ENCODE measurements at places on chromosomes 13 and 19.

- DNase-seq, result no peak
Observed at GRCh38 chr13:25584087-25584486, 212.3 kb downstream of the ATP8A2 start.

- DNase-seq, result no peak
Observed at GRCh38 chr19:58518256-58519086, 1.1 kb downstream of the ZBTB45 start.

DNA sequence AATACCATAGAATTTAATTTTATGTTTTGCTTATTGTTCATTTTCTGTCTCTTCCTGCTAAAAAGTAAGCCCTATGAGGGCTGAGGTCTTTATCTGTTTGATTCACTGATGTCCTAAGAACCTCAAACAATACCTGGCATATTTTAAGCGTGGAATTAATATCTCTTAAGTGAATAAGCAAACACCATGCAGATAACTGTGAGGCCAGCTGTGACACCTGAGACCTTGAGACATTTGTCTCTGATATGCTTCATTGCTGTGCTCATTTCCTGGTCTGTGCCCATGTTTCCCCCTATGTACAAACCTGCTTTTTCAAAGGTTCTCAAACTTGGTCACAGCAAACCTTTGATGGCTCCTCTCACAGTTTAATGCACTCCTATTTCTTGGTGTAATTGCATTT is 254.6 kb downstream of the COG6 start:
- DNase-seq, result no peak

- DNase-seq, result no peak
Observed at GRCh38 chr13:32936716-32937115, 79.5 kb upstream of the KL start.

DNA sequence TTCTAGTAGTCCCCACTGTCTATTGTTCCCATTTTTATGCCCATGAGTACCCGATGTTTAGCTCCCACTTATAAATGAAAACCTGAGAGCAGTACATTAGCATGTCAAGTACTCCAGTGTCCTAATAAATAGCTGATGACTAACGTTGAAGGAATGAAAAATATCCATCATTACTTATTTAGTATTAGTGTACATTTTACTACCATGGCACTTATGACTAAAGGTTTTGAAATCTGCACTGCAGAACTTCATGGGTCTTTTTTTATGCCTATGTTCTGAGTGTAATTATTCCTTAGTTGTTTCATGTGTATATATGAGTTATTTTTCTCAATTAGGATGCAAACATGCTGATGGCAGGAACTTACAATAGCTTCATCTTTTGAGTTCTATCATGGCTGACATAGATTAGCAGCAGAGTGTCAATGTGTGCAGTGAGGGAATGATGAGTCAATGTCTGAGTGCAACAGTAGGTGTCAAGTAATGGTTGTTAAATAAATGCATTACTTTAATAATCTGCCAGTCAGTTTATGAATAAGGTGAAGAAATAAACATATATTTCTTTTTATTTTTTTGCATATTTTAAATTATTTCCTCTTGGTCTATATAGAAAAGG is 188.4 kb downstream of the ITGBL1 start:
- no peak for DNase-seq

- DNase-seq, result no peak
Observed at GRCh38 chr13:25422153-25422552, 50.4 kb downstream of the ATP8A2 start.

GRCh38 chr13:41471785-41472184 is 14.4 kb downstream of the RGCC start:
- DNase-seq, result no peak

DNA sequence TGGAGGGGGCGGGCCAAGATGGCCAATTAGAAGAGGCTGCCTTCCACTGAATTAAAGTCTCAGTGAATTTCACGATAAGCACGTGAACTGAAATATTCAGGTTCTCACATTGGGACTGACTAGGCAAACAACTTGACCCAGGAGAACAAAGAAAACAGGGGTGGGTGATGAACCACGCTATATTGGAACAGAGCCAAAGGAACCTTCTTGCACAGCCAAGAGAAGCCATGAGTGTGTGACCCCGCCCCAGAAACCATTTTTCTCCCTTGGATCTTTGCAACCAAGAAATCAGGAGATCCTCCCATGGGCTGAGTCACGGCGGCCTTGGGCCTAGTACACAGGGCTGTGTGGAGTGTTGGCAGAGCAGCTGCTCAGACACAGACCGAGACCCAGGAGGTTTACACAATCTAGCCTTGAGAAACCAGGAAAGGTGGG is 36.8 kb downstream of the ERICH4 start:
- DNase-seq, result no peak

DNA sequence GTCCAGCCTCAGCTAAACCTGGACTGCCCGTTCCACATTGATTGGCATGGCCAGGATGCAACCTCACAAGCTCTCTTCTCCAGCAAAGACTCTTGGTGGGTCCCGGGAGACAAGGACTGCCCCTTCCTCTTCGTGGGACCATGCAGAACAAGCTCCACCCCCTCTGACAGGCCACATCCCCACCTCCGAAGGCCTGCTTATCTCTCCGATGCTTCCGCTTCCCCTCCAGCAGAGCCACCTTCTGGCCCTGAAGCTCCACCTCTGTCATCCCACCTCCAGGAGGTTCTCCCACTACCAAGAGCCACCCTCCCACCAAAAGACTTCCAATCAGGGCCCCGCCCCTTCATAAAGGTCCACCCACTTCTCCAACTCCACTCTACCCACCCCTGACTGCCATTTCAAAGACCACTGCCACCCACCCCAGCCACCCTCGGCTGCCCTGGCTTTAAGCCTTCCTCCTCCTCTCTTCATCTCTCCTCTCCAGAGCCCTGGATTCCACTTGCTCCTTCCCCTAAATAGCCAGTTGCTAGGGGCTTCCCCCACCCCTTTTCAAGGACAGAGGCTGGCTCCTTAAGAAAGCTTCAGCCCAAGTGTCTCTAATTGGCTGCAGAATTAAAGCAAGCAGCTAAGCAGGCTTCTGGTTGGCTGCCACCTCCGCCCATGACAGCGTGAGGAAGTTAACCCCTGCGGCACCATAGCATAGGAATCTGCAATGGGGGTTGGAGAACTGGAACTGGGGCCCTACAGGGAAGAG is 9.9 kb downstream of the LRFN1 start:
- DNase-seq, result no peak

DNA sequence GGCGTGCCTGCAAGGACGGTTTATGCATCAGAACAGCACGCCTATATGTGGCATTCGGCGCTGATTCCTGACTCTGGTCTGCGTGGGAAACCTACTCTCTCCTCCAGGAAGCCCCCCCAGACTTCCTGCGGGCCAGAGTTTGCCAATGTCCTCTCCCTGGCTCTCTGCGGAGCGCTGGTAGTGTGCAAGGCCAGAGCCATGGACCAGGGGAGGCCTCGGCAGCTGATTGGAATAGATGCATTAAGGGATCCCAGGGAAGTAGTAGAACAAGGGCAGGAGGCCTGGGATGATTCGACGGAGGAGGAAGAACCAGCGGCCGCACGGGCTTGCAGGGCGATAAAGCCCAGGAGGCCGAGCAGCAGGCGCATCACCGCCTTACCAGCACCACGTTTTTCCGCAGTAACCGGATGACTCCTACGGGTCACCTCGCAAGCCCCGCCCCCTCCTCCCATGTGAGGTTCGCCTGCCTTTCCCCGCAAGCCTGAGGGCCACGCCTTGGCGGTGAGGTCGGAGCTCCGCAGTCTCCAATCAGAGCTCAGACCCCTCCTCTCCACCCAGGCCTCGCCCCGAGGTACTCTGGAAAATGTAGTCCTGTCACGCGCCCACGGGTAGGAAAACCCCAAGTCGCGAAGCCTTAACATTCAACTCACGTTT is 5.0 kb downstream of the CLEC11A start:
- DNase-seq, result peak; percentile 72
